SK-N-SH treated with all-trans-retinoic acid at 6 μM for 48 hours (cell line): ENCODE measurements at places on chromosomes 4 and X.

DNA sequence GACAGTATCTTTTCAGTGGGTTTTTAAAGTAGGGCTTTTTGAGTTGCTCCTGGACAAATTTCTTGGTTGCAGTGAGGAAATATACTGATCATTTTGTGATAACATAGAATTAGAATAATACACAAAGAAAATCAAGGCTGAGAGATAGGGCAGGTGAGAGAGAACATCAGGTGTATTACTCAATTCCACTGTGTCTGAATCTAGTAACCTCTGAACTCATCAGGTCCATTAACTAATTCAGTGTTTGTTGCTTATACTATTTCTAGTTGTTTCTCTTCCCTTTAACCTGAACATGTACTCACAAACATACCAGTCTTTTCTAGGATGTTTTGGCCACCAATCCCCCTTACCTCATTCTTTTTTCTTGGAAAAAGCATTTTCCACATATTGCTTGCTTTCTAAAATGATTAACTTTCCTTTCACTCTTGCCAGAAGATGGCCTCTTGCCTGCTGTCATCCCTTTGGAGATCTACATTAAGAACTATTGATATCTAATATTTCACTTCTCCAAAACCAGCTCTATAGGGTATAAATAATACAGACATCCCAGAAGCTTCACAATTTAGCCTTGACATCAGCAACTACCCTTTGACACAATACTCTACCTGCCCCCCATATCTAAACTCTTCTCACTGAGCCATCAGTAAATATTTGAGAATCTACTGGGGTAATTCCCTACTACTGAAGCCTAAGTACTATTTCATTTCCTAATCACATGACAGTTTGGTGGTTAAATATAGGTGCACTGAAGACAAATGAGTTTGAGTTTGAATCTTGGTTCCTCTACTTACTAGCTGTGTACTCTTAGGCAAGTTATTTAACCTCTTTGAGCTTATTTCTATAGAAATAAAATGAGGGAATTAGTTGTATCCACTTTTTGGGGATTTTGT lies 470.8 kb upstream of the IGFBP7 start:
- ATAC-seq, result no peak

DNA sequence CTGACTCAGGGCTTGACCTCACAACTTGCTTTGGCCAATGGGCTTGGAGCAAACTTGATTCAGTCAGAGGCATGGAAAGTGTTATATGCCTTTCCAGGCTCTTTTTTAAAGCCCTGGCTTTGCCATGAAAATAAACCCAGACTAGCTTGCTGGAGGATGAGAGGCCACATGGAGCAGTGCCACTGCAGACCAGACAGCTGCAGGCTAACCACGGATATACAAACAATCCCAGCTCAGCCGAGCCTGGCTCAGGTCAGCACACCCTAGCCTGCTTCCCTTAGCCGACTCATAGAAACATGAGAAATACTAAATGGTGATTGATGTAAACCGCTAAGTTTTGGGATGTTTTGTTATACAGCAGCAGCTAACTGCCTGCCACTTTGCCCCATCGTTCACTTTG lies 345.1 kb downstream of the ARHGAP10 start:
- no peak for ATAC-seq

- ATAC-seq, result peak; percentile 4
Measured at GRCh38 chrX:132216806-132217202, 2.4 kb downstream of the RAP2C start.

GRCh38 chr4:95415346-95415771 lies 133.4 kb downstream of the UNC5C start:
- no peak for ATAC-seq

- no peak; the same call in 2 of the 3 replicates for ATAC-seq
Measured at GRCh38 chrX:140917354-140918115, 84.9 kb upstream of the SPANXB1 start.

DNA sequence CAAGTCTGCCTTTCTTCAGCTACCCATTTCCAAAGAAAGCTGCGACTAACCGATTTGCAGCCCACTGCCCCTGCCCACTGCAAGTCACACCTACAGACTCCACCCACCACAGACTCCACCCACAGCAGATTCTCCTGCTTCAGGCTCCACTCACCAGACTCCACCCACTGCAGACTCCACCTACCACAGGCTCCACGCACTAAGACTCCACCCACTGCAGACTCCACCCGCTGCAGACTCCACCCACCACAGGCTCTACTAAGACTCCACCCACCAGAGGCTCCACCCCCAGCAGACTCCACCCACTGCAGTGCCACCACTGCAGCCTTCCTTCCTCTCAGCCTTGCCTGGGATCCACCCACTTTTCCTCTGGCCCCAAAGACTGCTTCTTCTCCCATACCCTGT lies 41.3 kb downstream of the ABLIM2 start:
- peak; percentile 67 for ATAC-seq

- no peak for ATAC-seq
Measured at GRCh38 chr4:74123065-74123728, 24.2 kb upstream of the CXCL2 start.

GRCh38 chrX:24899391-24899790 lies 116.4 kb downstream of the ARX start:
- no peak for ATAC-seq

DNA sequence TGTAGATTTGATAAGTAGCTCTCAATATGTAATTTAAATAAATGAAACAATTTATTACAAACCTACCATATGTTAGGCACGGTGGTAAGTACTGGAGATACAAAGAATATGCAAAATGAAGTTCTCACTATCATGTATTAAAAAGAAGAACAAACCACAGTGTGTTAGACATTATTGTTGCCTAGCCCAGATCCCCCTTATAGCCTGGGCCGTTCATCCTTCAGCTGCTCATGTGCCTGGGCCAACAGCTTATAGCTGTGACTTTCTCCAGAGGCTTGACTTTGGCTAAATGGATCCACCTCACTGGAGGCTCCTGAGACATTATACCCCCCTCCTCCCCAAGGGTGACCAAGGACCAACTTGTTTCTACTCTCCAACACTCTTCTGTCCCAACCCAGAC lies 29.8 kb upstream of the CCNG2 start:
- ATAC-seq, result no peak

DNA sequence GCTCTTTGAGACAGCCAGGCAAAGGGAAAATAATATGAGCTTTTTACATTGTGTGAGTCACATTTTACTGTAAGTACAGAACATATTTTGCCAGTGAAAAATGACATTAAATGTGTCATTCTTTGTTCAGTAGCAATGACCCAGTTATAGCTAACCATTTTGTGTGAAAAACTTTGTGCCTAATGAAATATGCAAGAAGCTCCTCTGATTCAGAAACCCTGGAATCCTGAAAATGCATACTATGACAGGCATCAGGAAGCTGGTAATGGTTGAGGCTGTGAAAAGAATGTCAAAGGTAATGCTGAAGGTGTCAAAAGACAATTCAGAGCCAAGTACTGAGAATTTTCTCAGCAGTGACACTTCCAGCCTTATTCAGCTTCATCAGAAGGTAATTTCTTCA lies 549.5 kb upstream of the SMIM31 start:
- no peak for ATAC-seq

GRCh38 chr4:88807499-88807898 lies 109.9 kb upstream of the NAP1L5 start:
- ATAC-seq, result peak; percentile 86

GRCh38 chr4:140048419-140048995 lies 105.5 kb downstream of the MAML3 start:
- no peak for ATAC-seq

DNA sequence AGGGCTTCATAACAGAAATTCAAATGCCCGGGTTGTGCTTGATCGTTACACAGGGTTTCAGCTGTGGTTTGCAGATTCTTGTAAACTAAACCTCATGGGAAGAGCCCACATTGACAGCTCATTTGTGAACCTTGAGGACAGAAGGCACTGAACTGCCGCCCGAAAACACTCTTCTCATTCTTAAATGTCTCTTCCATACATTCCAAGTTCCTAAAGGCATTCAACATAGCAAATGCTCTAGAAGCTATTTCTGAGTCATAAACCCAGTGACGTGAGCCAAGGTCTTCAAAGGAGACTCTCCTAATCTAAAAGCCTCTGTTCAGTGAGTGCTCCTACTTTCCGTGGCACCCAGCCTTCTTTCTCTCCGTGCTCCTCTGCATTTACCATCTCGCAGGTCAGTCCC lies 737.8 kb upstream of the FRG1 start:
- ATAC-seq, result no peak

GRCh38 chr4:130808492-130808891 lies 1712.5 kb downstream of the C4orf33 start:
- ATAC-seq, result peak; percentile 75

DNA sequence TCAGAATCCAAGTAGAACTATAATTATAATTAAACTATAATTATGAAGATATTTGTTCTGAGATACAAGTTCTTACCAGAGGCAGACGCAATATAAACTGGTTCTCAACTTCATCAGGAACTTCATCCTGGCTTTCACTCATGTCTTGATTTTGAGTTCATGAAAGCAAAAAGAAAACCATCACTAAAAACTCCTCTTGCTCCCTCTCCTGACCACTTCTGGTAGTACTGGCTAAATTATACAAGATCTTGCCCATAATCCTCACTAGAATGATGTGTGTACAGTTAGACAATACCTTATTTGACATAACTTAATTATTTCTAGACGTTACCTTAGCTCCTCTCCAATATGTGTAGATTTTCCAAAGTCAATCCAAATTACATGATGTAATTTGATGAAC lies 3.7 kb downstream of the TAF7L start:
- ATAC-seq, result peak; percentile 85

DNA sequence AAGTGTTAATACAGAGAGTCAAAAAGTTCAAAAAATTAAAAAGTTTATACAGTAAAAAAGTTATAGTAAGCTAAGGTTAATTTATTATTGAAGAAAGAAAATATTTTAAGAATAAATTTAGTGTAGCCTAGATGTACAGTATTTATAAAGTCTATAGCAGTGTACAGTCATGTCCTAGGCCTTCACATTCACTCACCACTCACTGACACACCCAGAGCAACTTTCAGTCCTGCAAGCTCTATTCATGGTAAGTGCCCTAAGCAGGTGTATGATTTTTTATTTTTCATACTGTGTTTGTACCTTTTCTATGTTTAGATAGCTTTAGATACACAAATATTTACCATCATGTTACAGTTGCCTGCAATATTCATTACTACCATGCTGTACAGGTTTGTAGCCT lies 108.9 kb downstream of the FHIP1A start:
- no peak for ATAC-seq

GRCh38 chr4:149523039-149523438 lies 292.6 kb downstream of the IQCM start:
- ATAC-seq, result no peak

DNA sequence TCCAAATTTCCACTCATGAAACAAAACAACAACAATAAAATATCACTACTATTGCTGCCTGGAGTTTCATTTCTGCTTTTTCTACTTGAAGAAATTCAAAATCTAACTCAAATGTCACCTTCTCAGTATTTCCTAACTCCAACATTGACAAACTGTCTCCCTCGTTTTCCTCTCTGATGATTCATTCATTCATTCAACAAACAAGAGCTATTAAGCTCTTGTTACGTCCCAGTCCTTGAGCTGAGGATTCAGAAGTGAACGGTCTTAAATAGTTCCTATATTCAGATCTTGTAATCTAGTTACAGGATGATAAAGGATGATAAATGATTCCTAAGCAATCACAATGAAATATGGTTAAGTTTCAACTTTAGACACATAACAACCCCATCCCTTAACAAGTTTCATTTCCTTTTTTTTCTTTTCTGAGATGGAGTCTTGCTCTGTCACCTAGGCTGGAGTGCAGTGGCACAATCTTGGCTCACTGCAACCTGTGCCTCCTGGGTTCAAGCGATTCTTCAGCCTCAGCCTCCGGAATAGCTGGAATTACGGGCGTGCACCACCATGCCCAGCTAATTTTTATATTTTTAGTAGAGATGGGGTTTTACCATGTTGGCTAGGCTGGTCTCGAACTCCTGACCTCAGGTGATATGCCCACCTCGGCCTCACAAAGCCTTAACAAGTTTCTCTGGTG lies 1.7 kb downstream of the SLC9B2 start:
- ATAC-seq, result no peak

DNA sequence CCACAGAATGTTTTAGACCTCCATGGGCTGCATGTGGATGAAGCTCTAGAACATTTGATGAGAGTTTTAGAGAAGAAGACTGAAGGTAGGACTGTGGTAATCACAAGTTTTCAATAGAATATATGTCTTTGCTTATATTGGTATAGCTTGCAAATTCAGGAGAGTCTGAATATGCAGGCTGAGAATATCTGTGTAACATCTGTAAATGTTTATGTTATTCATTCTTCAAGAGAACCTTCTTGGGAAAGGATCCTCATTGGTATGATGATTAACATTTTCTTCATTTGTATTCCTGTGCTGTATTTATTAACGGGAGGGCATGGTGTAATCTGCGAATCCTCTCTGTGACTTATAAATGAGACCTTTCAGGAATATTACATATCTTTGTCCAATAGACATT lies 52.1 kb upstream of the RHOH start:
- ATAC-seq, result no peak

DNA sequence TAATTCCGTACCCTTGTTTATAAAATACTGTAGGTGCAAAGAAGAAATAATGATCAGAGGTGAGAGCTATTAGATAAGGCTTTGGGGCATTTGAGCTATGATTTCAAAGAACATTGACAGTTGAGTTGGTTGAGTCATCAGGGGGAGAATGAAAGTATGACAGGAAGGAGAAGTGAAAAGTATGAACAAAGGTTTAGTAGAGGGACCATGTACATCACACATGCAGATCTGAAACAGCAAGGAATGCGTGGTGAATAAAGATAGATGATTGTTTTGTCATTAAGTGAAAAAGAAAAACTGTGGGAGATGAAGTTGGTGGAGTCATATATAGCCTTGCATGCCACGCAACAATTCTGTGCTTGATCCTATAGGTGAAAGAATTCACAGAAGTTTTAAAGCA lies 163.1 kb downstream of the ARAP2 start:
- ATAC-seq, result no peak

DNA sequence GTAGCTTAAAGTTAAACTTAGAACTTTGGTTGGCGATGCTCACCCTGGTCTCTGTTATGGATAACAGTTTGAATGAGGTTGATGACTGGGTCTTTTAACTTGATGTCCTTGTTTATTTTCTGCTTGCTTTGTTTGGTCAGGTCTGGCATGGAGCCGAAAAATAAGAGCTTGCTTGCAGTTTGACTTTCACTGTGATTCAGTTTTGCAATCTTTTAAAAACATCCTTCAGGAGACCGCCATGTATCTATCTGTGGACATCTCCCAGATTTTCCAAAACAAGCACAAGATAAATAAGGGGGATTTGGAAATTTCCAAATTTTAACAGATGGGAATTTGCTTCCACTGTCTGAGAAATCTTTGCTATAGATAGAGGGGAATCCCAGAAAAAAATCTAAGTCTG lies 246.7 kb downstream of the PALLD start:
- no peak for ATAC-seq

GRCh38 chr4:6621556-6621927 lies 18.9 kb upstream of the MRFAP1 start:
- no peak for ATAC-seq
